IPS-NIHi11 (cell line): ENCODE measurements at places on chromosomes 6 and 20.

DNA sequence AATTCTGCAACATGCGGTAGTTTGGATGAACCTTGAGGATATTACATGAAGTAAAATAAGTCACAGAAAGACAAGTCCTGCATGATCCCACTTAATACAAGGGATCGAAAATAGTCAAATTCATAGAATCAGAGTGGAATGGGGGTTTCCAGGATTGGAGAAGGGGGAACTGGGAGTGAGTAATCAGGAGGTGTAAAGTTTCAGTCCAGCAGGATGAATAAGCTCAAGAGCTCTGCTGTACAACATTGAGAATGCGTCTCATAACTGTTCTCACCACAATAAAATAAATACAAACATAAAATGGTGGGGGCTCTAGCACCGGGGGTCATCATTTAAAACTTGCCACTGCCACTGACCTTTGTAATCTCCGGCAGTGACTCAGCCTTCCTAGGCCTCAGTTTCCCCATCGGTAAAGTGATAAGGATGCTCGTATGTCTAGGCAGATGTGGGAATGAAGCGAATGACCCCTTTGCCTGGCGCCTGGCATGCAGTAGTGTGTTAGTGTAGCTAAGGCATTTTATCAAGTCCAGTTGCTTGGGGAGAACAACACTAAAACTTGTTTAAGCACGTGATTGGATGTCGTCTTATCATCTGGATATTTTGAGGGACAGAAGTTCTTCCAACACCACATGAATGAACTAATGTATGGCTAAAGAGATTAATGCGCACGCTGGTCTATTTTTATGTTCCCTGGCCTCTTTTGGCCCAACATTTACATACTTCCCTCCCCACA, 421.1 kb downstream of the QKI start:
- no peak for DNase-seq

DNA sequence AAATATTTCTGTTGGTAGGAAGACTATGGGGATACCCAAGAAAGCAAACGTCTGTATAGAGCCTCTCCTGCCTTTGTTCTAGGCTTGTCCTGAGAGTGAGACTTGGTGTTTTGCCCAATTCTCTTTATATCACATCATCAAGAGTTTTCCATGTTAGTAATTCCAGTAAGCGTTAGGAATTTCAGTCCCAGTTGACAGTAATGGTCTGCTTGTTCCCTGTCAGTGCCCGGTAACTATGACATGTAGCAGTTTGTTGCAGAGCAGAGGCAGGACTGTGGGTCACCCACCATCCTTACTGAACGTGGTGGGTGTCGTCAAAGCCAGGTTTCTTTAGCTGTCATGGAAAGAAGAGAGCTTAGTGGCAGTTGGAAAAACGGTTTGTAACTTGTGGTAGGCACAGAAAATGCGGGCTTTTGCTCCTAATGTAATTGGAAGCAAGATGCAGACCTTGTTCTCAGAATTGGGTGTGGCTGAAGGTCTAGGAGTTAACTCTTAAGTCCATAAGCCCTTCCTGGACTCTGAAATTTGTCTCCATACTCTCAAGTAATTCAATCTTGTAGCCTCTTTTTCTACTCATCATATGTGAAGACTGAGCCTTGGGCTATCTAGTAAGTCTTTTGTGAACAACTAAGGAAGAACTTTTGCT, 188.8 kb downstream of the TMEM242 start:
- DNase-seq = no peak

DNA sequence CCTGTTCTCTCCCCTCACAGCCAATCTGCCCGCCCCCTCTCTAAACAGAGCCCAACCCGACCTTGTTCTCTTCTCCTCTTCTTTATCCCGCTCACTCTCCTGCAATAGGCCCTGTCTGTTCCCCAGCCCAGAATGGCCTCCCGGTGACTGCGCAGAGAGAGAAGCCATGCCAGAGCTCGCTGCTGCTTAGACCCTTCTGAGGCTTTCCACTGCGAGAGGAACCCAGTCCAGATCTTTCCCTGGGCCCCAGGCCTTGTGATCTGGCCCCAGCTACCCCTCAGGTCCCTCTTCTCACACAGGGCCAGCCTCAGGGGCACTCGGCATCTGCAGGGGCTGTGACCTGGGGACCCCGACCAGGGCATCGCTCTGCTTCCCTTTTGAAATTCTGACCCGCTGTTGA, 58.1 kb downstream of the TMEM242 start:
- no peak for DNase-seq

- no peak for DNase-seq
These were observed 98.3 kb downstream of the RAMACL start for GRCh38 chr6:166488076-166488685.

- DNase-seq = no peak
These were observed 182.4 kb upstream of the QKI start for GRCh38 chr6:163232015-163232523.

GRCh38 chr6:30113003-30113759, at the start of gene TRIM31:
TSS of gene TRIM31 (minus strand) at chr6:30113090. CDS start at chr6:30112805, 285 bp downstream.
- no peak for DNase-seq

DNA sequence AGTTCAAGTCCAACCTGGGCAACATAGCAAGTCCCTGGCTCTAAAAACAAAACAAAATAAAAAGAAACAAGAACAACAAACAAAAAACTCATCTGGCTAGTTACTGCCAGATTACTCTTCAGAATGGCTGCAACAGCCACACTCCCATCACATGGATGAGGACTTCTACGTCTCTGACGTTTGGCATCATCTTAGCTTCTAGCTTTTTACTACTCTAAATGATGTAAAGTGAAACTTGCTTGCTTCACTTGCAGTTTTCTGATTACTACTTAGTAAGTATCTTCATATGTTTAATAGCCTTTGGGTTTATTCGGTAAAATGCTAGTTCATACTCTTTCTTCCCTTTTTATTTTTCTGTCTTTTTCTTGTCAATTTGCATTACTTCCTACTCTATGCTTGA, 161.1 kb upstream of the CARMIL1 start:
- no peak for DNase-seq

- DNase-seq = no peak
These were observed 316.1 kb upstream of the PRDM1 start for GRCh38 chr6:105769987-105770386.

DNA sequence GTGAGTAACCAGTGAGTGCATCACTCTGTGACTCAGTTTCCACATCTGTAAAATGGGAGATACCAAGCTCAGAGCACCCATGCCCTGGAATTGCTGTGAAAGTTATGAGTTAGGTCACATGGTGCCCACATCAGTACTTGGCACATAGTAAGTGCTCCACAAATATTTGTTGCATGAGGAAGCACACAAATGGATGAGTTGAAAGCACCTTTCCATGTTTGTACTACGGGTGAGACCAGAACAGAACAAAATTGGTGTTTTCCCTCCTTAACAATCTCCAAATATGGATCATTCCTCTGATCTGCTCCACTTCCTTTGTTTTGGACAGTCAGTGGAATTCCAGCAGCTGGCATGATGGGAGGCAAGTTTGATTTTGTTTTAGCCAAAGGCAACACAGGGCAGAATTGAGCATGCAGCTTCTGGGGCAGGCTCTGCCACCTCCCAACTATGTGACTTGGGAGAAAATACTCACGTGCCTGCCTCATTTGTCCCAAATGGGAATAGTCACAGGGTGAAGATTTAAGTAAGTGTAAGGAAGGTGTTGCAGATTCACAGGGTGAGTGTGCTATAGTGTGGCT, 503.7 kb upstream of the SULF2 start:
- DNase-seq = no peak

- peak; percentile 33 for DNase-seq
These were observed 48.3 kb downstream of the ECT2L start for GRCh38 chr6:138844192-138844591.

DNA sequence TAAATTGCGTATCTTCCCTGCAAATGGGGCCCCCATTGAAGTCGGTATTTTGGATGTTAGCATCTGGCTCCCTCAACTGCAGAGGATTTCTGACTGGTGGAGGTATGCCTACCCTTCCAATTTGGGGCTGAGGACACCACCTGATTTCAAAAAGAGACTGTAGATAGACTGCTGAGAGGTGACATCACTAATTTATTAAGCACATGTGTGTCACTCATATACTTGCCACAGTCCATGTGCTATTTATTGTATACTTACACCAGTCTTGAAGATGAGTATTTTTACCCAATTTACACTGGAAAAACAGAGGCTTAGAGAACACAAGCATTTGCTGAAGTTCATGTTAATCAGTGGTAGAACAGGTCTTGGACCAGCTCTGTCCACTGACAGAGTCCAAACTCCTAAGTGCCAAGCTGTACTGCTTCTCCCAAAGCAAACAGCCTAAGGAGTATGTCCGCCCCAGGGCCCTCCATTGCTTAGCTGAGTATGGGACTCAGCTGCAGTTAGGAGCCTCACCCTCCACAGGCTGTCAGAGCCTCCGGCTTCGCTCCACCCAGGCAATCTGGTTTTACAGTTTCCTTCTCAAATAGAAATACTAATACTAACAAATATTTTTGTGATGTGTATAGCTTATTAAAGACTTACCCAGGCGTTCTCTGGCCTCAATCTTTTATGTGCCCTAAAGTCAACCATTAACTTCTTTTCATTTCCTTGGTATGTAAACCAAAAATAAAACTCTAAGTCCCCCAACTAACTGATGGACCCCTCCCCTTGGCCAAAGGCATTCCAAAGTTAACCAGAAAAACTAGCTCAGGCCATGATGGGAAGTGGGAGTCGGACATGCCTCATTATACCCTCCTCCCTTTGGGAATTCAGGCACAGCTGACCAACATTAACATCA, 17.5 kb downstream of the RIN2 start:
- DNase-seq = no peak

DNA sequence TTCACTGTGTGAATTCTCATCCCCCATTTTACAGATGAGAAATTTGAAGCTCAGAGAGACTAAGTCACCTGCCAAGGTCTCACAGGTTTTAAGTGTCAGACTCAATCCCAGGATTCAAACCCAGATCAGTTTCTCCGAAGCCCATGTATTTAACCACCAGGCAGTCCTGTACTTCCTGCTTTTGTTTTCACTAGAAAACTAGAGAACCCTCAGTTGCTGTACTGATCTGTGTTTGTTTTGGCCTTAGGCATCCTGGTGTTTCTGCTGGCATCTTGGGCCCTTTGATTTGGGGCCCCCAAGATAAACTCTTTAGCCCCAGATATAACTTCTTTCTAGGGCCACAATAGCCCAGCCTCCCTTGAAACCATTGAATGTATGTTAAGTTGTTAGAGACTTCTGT, 36.5 kb downstream of the PPP1R16B start:
- no peak for DNase-seq

DNA sequence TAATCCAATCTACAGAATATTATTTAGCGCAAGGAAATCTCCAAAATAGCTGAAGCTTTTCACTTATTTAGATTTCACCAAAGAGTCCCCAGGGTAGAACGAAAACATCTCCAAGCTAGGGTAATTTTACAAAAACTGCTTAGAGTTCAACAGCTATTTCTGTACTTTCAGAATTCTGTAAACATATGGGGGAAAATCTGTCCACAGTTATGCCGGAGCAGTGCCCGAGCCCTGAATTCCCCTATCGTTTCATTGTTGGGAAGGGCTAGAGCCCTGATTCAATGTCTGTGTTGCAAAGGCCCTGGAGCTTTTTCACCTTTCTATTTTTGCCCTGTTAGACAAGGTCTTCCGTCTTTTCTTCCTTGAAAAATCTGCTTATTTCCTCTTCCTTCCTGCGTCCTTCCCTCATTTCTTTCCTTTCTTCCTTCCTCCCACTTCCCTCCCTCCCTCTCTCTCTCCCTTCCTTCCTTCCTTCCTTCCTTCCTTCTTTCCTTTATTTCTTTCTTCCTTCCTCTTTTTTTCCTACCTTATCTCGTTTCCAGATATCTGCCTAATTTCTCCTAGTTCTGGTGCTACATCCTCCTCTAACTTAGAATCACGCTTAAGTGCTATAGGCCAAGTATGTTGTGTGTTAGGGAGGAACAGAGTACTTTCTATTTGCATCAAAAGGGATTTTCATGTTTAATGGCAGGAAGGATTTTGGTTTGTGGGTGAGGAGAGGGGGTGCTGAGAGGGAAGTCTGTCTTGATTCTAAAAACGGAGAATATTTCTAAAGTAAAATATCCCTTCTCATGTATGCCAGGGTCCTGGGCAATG, 122.5 kb upstream of the BMP2 start:
- no peak for DNase-seq

DNA sequence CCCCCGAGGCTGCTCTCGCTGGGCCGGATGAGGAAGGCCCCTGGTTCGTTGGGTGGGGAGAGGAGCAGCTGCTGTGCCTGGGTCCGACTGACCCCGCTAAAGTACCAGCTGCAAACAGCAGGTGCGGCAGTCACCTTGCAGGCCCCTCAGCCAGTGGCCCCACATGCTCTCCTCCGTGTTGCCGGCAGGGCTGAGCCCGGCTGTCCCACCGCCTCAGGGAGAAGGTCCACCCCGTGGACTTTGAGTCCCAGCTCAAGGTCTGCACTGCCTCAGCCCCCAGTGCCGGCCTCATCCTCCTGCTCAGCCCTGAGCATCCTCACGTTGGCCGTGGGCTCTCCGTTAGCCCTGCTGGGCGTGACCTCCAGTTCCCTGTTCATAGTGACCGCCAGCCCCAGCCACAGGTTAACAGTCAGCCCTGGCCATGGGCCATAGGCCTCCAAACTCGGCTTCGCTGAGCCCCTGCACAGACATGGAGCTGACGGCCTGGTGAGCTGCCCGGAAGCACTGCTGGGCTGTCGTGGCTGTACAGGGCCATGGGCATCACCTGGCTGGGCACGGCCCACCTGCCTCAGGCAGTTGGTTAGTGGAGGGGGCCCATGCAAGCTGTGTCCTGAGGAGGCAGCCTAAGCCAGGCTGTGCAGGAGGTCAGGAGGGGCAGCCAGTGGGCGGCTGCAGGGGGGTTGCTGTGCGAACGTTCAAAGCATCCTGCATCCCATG, 3.1 kb downstream of the SRMS start:
- no peak for DNase-seq

- DNase-seq = peak; percentile 39
These were observed 345.1 kb upstream of the AGPAT4 start for GRCh38 chr6:161618831-161619454.

DNA sequence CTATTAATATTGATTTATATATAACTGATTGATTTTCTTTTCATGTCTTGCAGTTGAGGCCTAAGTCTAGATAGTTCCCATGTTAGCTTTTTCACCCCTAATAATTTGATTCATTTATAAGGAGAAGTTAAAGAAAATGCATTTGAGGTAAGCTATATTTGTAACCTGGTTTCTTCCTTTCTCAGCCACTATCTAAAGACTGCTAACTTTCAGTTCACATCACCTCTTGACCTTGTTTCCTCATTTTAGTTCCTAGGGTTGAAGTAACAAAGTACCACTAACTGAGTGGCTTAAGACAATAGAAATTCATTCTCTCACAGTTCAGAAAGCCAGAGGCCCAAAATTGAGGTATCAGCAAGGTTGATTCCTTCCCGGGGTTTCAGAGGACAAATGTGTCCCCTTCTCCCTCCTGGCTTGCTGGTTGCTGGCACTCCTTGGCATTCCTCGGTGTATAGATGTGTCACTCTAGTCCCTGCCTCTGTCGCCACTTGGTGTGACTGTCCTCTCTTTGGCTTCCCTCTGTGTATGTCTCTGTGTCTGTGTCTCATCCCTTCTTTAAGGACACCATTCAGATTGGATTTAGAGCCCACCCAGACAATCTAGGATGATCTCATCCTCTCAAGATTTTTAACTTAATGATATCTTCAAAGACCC, 55.9 kb upstream of the C20orf144 start:
- DNase-seq = no peak

GRCh38 chr6:150992703-150993102, 127.2 kb downstream of the MTHFD1L start:
- DNase-seq = peak; percentile 15

GRCh38 chr20:62155428-62156253, 12.1 kb downstream of the SS18L1 start:
- peak; percentile 60 for DNase-seq
